ENCODE measurements at places on chromosomes 2 and 18. TPM values are rescaled to one million over a fixed set of nuclear protein-coding genes. Genes with fewer than 3 reads are reported as not detected.

DNA sequence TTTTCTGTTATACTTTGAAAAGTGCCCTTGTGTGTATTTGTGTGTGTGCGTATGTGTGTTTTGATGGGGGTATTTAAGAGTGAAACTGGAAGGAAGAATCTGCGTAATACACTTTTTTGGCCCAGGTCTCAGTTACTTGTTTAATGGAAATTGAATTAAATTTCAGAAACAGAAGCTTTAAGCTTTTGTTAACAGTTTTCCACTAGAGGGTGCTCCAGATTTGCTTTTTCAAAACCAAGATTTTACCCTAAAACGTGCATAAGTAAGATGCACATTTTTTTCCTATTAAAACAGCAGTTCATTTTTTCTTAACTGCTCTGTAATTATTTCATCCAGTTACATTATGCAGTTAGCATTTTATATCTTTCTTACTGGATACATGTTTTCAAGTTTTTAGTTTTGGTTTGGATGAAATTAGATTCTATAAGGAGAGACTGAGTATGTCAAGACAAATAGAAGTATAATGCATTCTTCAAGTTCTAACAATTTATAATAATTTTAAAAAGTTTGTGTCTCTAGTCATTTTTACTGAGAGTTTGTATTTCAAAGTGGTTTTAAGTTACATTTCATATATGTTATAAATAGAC lies 97.2 kb downstream of the PIK3C3 start:
- no peak for DNase-seq

- DNase-seq = no peak
Measured at GRCh38 chr2:160696087-160696452, 202.5 kb upstream of the RBMS1 start.

GRCh38 chr2:146853741-146854444 lies 990.9 kb upstream of the ACVR2A start:
- DNase-seq = no peak

DNA sequence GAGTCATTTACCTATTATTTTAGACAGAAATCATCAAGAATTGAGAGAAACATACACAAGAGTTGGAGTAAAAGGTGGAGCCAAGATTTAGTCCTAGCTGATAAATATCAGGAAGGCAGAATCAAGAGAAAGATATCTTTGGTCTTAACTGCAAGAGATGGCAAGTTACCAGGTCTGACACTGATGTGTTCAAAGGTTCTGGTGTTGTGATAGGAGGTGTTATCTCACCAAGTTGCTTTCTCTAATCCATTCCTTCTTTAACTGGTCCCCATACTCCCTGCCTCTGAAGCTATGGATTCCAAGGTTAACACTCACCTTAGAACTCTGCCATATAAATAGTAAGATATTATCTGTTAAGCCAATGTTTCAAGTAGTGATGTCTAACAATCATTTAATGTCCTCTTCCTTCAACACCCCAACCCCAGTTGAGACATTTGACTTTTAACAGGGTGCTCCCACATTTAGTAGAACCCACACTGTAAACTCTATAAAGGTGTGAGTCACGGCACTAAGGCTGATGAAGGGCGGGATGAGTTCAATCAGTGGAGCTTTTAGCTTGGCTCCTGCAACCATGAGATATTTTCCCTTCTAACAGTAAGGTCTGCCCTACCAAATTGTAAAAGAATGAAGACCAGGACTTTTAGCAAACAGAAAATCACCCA lies 333.7 kb downstream of the RND3 start:
- no peak for DNase-seq

GRCh38 chr2:29619689-29620088 lies 301.7 kb downstream of the ALK start:
- no peak for DNase-seq

- DNase-seq = no peak
Measured at GRCh38 chr18:48804856-48805610, 145.7 kb downstream of the SMAD7 start.

- DNase-seq = peak; percentile 95
Measured at GRCh38 chr2:74391580-74392448, 11.7 kb upstream of the DCTN1 start.

- DNase-seq = no peak
Measured at GRCh38 chr2:44181648-44182047, 13.0 kb downstream of the PPM1B start.

DNA sequence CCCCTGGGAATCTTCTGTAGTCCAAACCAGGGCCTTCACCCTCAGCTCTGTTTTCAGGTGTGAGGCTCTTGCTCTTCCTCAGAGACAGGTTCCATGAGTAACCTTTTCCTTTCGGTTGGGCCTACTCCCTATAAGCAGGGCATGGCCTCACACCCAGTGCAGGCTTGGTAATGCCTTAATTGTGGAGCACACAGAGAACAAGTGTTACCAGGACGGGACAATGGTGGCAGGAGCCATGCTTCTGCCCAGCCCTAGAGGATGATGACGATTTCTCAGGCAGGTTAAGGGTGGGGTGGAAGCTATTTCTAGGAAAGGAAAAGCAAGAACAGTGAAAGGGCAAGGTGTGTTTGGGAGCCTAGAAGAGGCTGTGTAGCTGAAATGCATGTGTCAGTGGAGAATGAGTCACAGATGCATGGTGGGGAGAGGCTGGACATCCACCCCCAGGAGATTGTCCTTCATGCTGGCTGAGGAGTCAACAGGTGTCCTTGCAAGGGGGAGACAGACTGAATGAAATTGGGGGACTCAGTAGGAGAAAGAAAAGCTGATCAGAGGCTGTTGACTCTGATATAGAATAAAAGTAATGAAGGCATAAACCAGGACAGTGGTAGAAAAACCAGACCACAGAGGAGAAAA lies 22.0 kb upstream of the SERPINB12 start:
- DNase-seq = no peak

DNA sequence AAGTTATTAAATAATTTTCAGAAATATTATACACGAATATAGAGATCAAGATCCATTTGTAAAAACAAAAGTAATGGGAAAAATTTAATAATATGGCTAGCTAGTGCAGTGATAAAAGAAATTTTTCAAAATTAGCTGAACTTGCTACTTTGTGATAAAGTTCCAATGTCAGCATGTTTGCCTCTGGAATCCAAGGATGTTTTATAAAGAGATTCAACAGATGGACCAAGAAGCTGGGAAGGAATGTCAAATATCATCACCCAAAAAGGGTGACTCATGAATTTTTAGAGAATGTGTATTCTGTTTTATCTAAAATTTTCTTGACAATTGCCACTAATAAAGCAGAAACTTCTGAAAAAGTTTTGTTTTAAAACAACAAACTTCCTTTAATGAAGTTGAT lies 95.3 kb downstream of the FSIP2 start:
- DNase-seq = no peak

DNA sequence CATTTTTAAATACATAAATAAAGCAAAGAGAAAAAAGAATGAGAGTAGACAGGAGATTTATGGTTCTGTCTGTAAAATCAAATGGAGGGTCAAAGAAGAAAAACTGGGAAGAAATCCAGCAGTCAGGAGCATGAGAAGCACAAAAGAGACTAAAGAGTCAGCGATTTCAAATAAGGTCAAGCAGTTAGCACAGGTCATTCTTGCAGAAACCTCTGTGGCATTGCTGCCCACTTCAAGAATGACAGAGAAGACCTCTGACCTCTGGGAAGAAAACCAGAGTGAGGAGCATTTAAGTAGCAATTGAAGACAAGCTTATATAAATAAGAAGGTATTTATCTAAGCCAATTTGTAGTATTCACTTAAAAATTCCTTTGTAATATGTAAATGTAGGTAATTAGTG lies 172.0 kb upstream of the SPOPL start:
- no peak for DNase-seq

Gene ANKRD44
- 32.4 TPM for total RNA-seq

Gene RBM43
- 7.9 TPM for total RNA-seq

Gene AQP12A
- not detected for total RNA-seq

Gene SCN2A
- total RNA-seq = 0.17 TPM

Gene GPR75
- total RNA-seq = 1.4 TPM

Gene XIRP2
- total RNA-seq = 0.46 TPM
